ENCODE measurements at places on chromosomes 12 and 14.

DNA sequence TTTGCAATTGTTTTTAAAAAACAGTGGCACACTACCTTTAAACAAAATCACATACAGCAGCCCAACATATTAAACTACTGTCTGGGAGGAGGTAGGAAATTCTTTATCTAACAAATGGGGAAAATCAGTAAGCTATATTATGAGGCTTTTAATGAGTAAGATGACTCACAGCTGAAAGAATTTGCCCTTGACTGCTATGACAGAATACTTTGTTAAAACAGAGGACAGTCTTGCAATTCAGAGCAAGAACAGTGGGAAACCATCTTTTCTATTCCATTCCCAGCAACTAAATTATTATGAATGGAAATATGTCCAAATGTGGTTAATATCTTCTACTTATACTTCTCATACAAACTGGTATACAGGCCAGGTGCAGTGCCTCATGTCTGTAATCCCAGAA is 49.2 kb upstream of the SGPP1 start:
- no peak for DNase-seq

GRCh38 chr12:21828136-21828775 is 53.8 kb upstream of the KCNJ8 start:
- DNase-seq = peak; percentile 71

DNA sequence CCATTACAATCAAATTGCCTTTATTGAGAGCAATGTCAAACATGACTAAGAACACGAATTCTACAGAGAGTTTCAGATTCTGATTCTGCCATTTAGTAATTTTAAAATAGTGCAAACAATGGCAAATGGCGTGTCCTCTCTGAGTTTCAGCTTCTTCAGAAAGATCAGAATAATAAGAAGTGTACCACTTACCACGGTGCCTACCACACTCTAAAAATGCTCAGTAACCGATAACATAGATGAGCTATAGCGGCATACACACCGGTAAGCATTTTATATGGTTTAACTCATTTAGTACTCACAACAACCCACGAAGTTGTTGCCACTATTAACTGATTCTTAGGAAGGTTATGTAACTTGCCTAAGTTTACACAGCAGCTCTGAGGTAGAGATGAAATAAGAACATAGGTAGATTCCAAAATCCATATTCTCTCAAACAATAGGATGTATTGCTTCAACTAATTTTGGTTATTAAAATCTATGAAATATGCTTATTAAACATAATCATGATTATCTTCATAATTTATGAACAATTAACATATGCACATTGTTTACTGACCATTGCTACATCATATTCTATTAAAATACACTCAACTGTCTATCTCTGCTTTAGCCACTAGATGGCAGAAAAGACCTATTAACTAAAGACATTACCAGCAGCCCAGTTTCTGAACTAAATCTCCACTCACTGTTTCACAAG is 38.3 kb downstream of the SLC6A15 start:
- peak; percentile 40 for DNase-seq

DNA sequence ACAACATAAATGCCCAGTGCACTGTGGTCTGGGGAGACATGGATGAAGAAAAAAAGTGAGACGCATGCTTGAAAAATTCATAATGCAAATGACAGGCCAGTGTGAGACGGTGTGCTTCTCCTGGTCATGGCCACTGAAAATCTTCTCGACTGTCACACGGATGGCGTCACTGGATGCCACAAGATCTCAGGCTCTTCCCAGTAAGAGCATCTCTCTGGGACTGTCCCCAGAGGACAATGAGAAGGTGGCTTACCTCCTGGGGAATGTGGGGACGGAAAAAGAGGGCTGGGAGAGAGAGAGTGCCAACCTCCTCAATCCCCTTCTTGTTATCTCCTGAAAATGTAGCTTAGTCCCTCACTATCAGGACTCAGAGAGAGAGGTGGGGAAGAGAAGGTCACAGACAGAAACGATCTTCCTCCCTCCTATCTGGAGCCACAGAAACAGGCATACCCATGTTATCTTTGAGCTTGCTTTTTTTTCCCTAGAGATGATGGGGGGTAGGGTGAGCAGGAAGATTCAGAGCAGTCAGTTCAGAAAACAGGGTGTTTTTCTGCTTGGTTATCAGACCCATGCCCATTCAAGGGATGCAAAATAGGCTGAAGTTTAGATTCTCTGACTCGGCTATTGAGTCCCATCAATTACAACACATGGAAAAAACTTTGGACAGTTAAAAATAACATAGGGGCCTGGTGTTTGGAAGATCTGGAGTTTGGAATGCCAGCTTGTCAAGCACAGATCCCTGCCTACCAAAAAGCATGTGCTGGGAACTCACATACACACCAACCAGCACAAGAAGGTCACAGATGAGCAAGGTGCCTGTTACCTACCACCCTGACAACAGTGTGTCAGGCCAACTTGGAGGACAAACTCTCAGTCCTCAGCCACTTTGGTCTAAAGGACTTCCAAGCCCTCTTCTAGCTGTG is 24.2 kb downstream of the DPF3 start:
- no peak for DNase-seq

DNA sequence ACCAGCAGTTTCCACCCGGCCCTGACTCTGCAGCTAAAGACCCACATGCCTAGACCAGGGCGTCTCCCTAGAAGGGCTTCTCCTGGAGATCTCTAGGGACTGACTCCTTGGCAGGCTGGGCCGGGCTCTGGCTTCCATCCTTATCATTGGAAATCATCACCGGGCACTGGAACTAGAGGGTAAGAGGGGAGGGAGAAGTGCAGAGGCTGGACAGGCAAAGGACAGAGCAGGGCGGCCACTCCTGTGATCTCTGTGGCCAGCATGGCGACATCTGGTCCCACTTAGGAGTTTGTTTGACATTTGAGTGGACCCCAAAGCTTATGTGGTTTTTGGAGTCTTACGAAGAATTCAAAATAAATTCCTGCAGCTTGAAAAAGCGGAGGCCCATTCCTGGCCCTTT is 7.1 kb downstream of the LTBP2 start:
- DNase-seq = no peak

DNA sequence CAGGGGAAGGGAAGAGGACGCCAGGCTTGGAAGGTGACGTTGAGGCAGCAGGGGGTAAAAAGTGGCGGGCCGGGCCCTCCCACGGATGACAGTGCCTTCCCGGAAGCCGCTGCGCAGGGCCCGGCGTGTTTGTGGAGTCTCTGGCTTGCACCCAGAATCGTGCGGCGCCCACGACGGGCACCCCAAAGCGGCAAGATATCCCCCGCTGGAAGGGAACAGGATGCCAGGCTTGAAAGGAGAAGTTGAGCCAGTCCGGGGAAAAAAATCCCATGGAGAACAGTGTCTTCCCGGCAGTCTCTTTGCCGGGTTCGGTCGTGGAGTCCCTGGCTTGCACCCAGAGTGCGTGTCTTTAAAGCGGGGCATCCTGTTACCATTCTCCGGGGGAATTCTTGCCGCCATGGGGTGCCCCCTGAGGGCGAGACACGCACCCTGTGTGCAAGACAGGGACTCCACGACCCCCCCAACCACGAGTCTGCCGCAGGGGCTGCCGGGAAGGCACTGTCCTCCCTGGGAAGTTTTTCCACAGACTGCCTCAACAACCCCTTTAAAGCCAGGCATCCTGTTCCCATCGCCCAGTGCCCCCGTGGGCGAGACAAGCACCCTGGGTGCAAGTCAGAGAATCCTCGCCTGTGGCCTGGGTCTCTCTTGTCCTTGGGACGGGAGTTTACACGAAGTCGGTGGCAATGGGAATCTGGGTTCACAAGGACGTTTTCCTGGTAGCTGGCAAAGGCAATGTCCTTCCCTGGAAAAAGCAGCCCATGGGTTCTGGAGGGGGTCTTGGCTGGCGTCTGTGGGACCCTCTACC is 156.1 kb upstream of the ALG10B start:
- DNase-seq = no peak

DNA sequence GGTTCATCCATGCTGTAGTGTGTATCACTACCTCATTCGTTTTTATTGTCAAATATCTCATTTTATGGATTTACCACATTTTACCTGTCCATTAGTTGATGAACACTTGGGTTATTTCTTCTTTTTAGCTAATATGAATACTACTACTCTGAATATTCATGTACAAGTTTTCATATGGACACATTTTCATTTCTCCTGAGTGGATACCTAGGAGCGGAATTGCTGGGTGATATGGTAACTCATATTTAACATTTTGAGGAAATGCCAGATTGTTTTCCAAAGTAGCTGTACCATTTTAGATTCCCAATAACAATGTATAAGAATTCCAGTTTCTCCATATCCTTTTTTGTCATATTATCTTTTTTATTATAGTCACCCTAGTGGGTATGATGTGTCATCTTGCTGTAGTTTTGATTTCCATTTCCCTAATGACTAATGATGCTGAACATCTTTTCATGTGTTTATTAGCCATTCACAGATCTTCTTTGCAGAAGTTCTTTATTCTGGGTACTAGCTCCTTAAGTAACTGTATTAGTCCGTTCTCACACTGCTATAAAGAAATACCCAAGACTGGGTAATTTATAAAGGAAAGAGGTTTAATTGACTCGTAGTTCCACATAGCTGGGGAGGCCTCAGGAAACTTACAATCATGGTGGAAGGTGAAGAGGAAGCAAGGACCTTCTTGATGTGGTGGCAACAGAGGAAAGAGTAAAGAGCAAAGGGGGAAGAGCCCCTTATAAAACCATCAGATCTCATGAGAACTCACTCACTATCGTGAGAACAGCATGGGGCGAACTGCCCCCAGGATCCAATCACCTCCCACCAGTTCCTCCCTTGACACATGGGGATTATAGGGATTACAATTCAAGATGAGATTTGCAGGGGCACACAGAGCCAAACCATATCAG is 11.9 kb downstream of the NRDE2 start:
- DNase-seq = no peak

DNA sequence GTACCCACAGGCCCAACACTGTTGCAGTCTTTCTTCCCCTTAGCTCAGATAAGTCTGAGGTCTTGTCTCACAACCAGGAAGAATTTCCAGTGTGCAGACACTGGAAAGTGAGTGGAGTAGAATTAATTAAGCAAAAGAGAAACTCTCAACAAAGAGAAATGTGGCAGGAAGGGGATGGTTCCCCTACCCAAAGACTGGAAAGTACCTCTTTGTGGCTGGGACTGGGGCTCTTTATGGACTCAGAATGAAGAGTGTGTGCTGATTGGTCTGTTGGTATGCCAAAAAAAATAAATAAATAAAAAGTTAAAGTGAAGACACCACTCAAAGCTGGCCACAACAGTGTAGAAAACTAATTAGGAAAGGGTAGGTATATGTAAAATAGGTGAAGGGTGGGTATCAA is 26.4 kb downstream of the GLIPR1L1 start:
- DNase-seq = no peak

GRCh38 chr14:77265561-77266335 is 5.3 kb downstream of the NGB start:
- DNase-seq = peak; percentile 71

GRCh38 chr12:124281309-124281708 is 13.6 kb upstream of the RFLNA start:
- DNase-seq = no peak

- DNase-seq = no peak
These were observed 133.6 kb upstream of the NOS1 start for GRCh38 chr12:117494833-117495655.

All from NCI-H446 (cell line).